K562 (cell line): ENCODE measurements at places on chromosomes 1 and 21. TPM values are rescaled to one million over a fixed set of nuclear protein-coding genes. Genes with fewer than 3 reads are reported as not detected.
A peak's percentile ranks its signal among the peaks of the same experiment; 100 is the strongest.

DNA sequence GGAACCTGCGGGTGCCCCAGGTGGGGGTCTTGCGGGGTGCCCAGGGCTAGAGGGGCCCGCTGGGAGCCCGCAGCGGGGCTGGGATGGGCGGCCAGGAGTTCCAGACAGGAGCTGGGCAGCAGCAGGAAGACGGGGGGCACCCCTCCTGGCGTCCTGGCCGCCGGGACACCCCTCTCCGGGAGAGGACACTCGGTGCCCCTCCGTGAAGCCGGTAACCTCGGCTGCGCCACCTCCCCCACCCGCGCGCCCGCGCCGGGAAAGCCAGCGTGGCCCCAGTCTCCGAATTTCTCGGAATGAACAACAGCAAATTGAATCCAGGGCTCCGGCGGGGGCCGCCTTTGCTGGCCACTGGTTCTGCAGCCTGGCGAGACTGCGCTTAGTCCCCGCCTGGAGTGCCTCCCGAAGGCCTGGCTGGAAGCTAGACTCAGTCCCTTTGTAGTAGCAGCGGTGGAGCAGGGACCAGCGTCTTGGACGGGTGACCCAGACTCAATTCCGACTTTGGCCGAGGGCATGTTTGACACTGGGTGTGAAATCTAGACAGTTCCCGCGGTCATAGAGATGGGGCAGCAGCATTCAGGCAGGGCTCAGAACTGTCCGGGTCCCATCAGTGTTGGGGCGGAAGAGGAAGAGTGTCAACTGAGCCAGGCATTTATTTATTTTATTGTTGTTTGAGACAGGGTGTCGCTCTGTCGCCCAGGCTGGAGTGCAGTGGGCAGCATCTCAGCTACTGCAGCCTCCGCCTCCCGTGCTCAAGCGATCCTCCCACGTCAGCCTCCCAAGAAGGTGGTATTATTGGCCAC, 773 bp downstream of the IFNGR2 start:
- H3K36me3 ChIP-seq, result peaks cover 4% of the 10 kb centered on the region; the same call in 2 of the 3 replicates
- H3K4me1 ChIP-seq, result peaks cover 8% of the 10 kb centered on the region; the same call in 2 of the 3 replicates
- H3K4me3 ChIP-seq, result peak overlapping the region; percentile 75
- no peaks in the 10 kb centered on the region for H3K27me3 ChIP-seq

GRCh38 chr1:167158111-167158812, 62.4 kb upstream of the POU2F1 start:
- H3K36me3 ChIP-seq, result no peaks in the 10 kb centered on the region
- no peaks in the 10 kb centered on the region for H3K4me1 ChIP-seq
- no peak overlapping the region for H3K4me3 ChIP-seq
- H3K27ac ChIP-seq, result no peak overlapping the region
- H3K27me3 ChIP-seq, result peaks cover 17% of the 10 kb centered on the region; the same call in 1 of the 2 replicates

DNA sequence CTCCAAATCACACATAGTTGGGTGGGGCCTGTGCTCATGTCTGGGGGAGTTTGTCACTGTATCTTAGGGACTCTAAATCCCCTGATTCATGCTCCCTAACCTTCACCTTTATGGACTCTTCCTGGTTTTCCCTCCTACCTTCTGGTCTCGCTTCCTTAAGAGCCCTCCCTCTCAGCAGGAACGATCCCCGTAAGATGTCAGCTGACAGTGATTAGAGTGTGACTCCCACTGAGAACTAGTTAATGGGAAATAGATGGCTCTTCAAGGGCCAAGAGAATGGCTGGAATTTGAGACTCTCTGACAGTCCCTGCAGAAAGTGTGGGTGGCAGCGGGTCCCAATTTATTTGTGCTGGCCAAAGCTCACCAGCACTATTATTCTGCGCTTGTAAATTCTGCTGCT, 22.0 kb downstream of the LYPD8 start:
- peaks cover 11% of the 10 kb centered on the region; the same call in 1 of the 2 replicates for H3K27me3 ChIP-seq
- no peak overlapping the region for H3K27ac ChIP-seq
- H3K4me1 ChIP-seq, result no peaks in the 10 kb centered on the region
- H3K4me3 ChIP-seq, result no peak overlapping the region

DNA sequence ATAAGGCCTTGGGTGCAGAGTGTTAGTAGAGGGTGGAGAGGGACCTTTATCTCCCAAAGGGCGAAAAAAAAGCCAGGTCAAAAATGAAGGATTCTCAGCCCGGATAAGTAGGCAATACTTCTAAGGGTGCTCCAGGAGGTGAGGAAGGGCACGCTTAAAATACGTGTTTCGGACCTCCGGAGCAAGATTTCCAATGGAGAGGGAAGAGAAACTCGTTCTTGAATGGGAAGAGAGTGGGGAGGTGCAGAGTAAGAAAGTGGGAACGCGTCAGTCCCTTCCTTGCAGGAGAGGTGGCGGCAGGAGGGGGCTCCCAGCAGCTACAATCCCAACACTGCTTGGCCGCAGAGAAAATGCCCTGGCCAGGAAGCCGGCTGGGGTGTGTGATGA, 581 bp downstream of the EFCAB14 start:
- DNase-seq, result no peak
- no peaks in the 10 kb centered on the region for H3K27me3 ChIP-seq
- H3K4me3 ChIP-seq, result peak overlapping the region; percentile 95

DNA sequence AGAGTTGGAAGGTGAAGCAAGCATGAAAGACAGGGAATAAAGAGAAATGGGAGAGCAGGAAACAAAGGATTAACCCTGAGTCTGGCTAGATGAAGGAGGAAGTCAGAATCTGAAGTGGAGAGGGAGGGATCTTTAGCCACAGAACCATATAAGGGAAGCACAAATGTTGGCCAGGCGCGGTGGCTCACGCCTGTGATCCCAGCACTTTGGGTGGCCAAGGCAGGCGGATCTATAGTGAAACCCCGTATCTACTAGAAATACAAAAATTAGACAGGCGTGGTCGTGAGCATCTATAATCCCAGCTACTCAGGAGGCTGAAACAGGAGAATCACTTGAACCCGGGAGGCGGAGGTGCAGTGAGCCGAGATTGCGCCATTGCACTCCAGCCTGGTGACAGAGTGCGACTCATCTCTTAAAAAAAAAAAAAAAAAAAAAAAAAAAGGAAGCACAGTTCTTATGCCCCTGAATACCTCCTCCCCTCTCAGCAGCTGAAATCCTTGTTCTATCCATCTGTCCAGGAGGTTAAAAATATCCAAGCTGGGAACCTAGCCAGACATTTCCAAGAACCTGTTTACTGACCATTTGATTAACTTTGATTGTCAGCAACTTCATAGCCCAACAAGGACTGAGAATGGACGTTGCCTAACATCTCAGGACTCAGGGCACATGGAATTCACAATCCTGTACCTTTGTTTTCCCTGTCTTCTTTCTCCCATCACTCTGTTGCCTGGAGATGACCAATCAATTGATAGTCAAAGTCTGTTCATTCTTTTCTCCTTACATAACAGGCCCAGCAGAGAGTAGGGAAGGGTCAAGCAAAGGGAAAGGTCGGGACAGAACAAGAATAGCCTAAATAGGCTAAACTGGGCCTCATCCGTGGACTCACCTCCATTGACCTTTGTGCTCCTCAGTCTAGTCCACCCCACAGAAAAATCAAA, 10.6 kb downstream of the TXNIP start:
- H3K27me3 ChIP-seq, result no peaks in the 10 kb centered on the region
- DNase-seq, result no peak
- H3K4me3 ChIP-seq, result no peak overlapping the region
- H3K4me1 ChIP-seq, result peaks cover 52% of the 10 kb centered on the region
- peak overlapping the region; percentile 57; the same call in 2 of the 3 replicates for H3K27ac ChIP-seq

- H3K27me3 ChIP-seq, result no peaks in the 10 kb centered on the region
- no peak for DNase-seq
Measured at GRCh38 chr21:18252256-18252655, 7.6 kb downstream of the CHODL start.

DNA sequence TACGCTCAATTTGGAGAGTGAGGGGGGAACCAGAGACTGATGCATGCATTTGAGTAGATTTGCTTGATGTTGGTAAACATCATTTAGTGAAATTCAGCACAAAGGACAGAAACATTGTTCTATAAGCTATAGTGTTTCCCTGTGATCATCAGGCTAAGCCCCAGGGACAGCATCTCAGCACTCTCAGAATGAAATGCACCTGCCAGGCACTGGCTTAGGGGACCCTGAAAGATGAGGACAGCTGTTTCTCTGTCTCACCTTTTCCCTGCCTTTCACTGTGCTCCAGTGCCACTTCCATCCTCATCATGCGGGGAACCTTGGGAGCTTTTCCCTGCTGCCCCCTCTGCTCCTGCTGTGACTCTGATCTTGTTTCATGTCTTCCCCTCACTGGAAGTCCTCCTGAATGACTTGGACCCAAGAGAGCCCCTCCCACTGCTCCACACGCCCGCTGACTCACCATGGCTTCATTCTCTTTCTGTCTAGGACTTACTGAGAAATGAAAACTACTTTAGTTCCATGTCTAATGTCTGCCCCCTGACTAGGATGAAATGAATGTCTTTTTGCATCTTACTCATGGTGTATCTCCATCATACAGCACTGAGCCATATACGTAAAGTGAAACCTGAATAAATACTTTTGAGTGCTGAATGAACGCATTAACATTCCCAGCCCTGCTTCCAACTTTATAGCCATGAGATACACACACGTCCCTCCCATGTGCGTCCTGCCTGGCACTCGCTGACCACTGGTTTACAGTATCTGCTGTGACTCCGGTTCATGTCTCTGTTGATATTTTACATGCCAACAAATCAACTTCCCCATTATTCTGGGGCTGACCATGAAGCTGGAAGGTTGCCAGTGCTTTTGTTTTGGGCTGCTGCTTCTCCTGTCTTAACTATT, 182.0 kb downstream of the PCP4 start:
- no peaks in the 10 kb centered on the region for H3K4me1 ChIP-seq
- H3K4me3 ChIP-seq, result no peak overlapping the region
- no peak overlapping the region for H3K27ac ChIP-seq
- no peak for DNase-seq
- no peaks in the 10 kb centered on the region; the same call in 1 of the 2 replicates for H3K27me3 ChIP-seq

- H3K4me1 ChIP-seq, result no peaks in the 10 kb centered on the region
- no peak for DNase-seq
- no peaks in the 10 kb centered on the region for H3K36me3 ChIP-seq
- no peak overlapping the region for H3K27ac ChIP-seq
- no peak overlapping the region for H3K4me3 ChIP-seq
Measured at GRCh38 chr1:217089361-217090014, 366.3 kb upstream of the ESRRG start.

DNA sequence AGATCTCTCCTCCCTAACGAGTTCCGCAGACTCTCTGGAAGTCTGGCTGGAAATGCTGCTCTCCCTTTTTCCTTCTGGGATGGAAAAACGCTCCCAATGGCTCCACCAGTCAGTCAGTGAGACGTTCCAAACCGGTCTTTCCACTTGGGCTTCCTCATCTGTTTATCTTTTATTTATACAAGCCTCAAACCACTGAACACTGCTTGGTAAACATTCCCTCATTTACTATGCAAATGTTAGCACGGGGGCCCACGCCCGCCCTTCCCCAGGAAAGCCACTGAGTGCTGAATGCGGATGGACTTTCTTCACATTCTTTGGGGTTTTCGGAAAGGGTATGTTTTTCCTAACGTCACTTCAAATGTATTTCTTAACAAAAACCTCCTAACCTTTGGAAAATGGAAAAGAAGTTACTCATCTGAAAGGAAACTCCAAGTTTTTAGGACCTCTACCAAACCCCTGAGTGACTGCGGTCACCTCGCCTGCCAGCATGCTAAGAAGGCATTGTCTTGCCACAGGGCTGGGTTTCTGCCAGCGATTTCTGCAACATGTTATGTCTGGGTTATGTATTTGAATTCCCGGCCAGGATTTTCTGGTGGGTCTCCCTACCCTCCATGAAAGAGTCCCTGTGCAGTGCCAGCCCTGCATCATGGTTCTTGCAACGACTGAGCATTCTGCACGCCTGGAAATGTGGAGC, 14.0 kb upstream of the UMODL1 start:
- no peak overlapping the region for H3K27ac ChIP-seq
- no peak for DNase-seq
- H3K27me3 ChIP-seq, result peaks cover 87% of the 10 kb centered on the region
- H3K4me1 ChIP-seq, result peaks cover 6% of the 10 kb centered on the region; the same call in 1 of the 2 replicates
- no peak overlapping the region for H3K4me3 ChIP-seq

DNA sequence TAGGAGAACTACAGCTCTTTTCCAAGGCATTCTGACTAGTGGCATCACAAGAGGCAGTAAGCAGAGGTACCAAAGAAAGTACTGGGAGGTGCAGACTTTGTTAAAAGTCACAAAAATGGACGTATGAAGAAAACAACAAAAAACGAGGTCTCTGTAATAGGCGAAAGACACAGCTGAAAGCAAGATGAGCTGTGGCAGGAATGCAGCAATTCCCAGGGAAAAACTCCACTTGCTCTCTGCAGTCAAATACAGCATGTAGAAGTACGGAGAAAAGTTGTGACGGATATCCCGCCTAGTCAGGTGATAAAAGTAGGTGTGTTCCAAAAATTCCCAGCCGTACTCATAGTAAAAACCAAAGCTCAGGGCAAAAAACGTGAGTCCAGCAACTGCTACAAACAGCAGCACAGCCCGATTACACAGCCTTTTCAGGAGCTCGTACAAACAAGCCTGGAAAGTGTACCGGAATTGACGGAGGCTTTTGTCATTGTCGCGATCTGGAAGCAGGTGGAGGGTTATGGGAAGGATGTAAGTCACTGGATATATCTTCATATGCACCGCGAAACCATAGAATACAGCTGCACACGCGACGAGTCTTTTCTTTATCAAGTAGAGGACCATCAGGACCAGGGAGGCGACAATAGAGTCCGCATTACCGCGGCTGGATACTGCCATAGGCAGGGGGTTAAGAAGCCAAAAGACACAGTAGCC, 979 bp downstream of the PIGM start:
- no peaks in the 10 kb centered on the region; the same call in 2 of the 3 replicates for H3K36me3 ChIP-seq
- peaks cover 15% of the 10 kb centered on the region for H3K4me1 ChIP-seq
- H3K27me3 ChIP-seq, result no peaks in the 10 kb centered on the region; the same call in 1 of the 2 replicates
- peak; percentile 43 for DNase-seq
- H3K4me3 ChIP-seq, result peak overlapping the region; percentile 55

DNA sequence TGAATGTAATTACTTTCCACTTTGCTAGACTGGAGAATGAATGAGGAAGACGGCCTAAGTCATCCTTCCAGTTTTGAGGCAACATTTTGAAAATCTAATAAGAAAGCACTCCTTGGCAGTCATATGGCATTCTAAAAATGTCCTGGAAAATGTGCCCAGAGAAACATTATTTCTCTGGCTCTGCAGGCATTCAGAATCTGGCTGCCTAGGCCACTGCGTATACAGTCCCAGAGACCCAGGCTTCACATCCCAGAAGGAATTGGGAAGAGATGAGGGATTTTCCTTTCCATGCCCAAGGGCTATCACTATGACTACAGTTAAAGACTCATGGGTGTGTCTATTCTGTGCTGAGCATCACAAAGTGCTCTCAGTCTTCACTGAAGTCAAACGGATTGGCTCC, 92.9 kb downstream of the BEND5 start:
- no peaks in the 10 kb centered on the region; the same call in 1 of the 2 replicates for H3K27me3 ChIP-seq
- no peak overlapping the region for H3K4me3 ChIP-seq
- no peak for DNase-seq
- no peak overlapping the region for H3K27ac ChIP-seq

- no peak overlapping the region for H3K27ac ChIP-seq
- H3K4me1 ChIP-seq, result no peaks in the 10 kb centered on the region
- H3K27me3 ChIP-seq, result peaks cover 60% of the 10 kb centered on the region
- DNase-seq, result no peak
- H3K4me3 ChIP-seq, result no peak overlapping the region
Measured at GRCh38 chr1:201422436-201423030, 1.0 kb upstream of the TNNI1 start.

FGR gene
- total RNA-seq, result 0.11 and 0.38 TPM in 2 replicates

ZYG11A gene
- 18.7 and 19.6 TPM in 2 replicates for total RNA-seq

LCE3D gene
- not detected in 2 replicates for total RNA-seq

PDC gene
- total RNA-seq, result not detected in 2 replicates

SLC1A7 gene
- not detected in 2 replicates for total RNA-seq

UBXN10 gene
- total RNA-seq, result 13.1 and 16.2 TPM in 2 replicates
